Activated naive CD4-positive, alpha-beta T cell (primary cell): ENCODE measurements at places on chromosomes 2 and 18.

DNA sequence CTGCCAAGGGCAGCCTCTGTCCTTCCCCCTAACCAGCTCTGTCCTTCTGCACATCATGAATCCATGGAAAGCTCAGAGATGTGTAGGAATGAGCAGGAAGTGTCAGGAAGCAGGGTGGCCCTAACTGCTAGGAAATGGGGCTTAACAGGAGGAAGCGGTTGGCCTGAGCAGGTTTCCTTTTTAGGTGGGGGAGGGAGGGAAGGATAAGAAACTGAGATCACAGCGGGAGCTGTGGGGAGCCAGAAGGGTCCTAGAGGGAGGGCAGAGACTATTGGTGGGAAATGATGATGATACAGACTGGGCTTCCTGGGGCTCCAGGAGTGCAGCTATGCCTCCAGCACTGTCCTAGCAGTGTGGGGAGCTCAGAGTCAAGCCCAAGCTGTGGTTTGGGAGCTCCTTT, 182.0 kb downstream of the SH3BP4 start:
- DNase-seq: no peak

- no peak for DNase-seq
These were observed 43.0 kb downstream of the KLHL29 start for GRCh38 chr2:23427976-23428375.

GRCh38 chr2:190615555-190616200, 33.2 kb upstream of the NAB1 start:
- DNase-seq: no peak

- no peak for DNase-seq
These were observed 131.7 kb downstream of the LYPD6B start for GRCh38 chr2:149170156-149170555.

DNA sequence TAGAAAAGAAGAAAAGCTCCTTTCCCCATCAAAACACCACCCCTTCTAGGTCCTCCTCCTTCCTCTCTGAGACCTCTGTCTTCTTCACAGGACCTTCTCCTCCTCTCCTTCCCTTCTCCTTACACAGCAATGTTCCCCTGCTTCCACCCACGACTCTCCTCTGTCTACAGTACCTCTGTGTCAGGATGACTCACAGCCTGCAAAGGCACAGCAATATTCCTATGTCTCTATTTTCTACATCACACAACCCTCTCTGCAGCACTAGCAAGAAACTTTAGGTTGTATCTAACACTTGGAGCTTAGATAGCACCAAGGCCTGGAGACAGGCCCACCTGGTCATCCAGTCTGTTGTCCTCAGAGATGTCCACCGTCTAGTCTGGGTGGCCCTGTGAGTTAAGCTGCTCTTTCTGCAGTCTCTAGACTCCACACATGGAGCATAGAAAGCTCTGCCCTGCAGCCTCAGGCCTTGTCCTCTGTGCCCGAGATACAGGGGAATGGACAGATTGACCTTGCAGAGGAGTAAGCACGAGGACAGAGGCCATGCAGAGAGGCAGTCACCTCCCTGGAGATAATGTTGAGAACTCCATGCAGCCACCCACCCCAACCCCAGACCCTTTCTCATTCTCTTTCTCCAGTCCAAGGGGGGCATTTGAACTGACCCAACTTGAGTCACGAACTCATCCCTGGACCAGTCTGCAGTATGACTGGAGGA, 212.0 kb downstream of the TNS1 start:
- no peak for DNase-seq

DNA sequence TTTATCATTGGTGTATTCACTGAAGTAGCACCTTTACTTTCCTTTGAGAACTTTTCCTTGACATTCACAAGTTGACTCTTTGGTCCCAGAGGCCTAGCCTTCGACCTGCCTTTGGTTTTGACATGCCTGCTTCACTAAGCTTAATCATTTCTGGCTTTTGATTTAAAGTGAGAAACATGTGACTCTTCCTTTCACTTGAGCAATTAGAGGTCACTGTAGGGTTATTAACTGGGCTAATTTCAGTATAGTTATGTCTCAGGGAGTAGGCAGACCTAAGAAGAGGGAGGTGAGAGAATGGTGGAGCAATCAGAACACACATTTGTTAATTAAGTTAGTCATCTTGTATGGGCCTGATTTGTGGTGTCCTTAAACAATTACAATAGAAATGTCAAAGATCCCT, 1040.7 kb upstream of the SLC39A10 start:
- no peak for DNase-seq

DNA sequence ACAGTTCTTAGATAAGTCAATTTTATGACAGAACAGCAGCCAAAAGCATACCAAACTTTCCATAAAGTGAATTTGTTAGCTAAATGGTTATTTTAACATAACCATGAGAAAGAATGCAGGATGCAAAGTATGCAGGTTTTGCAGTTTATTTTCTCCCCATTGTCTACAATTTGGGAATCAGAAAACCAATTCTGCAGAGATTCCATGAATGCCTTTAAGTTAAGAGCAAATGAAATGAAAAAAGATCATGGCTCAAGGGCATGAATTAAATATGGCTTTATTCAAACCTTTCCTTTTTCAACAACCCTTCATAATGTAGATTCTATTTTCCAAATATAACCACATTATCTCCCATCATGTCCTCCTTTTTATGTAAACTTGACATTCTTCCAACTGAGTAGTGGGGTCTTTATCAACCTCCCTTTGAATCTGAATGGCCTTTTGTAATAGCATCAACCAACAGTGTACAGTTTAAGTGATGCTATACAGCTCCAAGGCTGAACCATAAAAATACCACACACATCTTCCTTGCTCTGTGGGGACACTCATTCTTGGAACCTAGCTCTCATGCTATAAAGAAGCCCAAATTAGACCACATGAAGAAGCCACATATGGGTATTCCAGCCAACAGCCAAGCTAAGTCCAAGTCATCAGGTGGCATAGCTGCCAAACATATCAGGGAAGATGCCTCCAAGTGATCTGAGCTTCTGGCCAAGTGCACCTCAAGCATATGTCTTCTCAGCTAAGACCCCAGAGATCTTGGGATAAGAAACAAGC, 49.8 kb downstream of the PIAS2 start:
- DNase-seq: no peak

- DNase-seq: no peak
These were observed 19.5 kb downstream of the MARCHF4 start for GRCh38 chr2:216352653-216353270.

DNA sequence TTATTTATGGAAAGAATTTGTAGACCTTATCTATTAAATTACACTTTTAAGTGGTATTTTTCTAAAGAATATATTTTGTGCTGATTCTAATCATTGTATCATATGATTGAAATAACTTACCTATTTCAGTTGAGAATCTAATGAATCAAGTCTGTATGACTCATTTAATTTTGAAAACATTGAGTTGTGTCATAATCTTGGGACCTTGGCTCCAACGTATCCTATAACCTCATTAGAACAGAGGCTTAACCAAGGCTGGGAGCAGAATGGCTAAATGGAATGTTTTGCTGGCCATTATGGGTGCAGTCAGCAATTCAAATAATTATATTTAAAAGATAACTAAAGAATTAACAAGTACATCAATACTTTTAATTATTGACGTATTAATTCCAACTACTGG, 19.6 kb upstream of the GULP1 start:
- no peak for DNase-seq

DNA sequence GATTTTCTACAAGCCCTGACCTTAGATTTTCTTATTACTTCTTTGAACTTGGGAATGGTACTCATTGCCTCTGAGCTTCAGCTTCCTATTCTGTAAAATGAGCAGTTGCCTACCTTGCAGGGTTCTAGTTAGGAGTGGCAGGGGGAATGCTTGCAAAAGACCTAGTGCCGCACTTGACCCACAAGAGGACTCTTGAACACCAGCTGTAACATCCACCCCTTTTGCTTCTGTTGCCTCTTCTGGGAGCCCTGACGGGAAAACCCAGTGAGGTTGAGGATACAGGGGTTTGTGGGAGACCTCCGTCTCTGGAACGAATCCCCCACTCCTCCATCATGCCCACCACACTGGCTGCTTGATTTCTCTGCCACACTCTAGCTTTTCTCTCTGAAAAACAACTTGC, 27.1 kb upstream of the LBH start:
- DNase-seq: no peak

- DNase-seq: no peak
These were observed 37.7 kb downstream of the ZNF407 start for GRCh38 chr18:74635224-74635975.

- DNase-seq: no peak
These were observed 258.2 kb downstream of the IKZF2 start for GRCh38 chr2:212893216-212893615.
